ENCODE measurements at places on chromosomes 12 and 14.

DNA sequence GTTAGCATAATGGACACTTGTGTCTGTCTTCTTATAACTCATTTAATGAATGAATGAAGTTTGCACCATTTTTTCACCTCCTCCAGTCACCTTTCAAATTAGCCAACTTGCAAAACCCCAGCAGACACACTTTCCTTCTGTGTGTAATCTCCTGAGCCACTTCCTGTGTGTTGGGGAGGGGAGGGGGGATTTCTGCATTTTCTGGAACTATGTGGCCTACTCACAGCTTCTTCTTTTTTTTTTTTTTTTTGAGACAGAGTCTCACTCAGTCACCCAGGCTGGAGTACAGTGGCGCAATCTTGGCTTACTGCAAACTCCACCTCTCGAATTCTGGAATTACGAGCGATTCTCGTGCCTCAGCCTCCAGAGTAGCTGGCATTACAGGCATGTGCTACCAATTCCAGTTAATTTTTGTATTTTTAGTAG is 4.1 kb upstream of the SERPINA1 start:
- DNase-seq, result no peak

DNA sequence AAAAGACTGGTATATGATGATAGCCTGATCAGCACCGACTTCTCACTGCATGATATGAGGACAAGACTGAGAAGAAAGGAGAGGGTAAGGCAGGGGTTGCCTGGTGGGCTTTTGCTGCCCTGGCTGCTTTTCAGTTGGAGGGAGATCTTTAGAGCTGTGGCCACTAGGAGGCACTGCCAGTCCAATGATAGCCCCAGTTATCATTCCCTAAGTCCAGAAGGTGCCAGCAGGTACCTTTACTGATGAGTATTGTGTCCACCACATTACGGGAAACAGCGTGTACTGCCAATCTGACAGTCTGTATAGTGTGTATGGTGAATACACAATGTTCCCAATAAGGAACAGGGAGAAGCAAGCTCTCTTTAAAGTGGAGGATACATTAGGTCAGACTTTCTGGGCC is 55.8 kb upstream of the CCDC175 start:
- no peak for DNase-seq

GRCh38 chr12:15863372-15863771 is 18.8 kb upstream of the STRAP start:
- DNase-seq, result no peak

DNA sequence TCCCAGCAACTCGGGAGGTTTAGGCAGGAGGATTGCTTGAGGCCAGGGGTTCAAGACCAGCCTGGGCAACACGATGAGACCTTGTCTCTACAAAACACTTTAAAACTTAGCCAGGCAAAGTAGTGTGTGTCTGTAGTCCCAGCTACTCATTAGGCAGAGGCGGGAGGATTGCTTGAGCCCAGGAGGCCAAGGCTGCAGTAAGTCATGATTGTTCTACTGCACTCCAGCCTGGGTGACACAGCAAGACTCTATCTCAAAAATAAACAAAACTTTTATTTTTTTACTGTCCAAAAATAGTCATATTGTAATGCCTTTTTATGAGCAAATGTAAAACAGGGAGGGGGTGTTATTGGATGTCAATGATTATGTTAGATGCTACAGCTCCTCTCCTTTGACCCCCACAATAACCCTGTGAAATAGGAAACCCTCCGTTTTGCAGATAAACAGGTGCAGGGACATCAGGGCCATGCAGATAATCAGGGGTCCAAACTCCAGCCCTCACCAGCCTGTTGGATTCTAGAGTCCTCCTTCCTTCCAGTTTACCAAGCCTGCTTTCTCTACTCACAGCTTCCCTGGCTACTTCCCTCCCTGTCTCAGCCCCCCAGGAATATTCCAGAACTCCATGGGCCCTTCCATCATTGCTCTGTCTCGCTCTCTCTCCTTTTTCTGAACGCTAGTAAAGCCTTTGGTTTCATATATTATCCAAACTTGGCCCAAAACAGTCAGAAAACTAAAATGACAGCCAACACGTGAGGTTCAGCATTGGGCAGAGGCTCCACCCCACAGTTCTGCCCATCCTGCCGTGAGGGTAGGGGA is 5.9 kb upstream of the FBLN5 start:
- DNase-seq, result no peak

- DNase-seq, result no peak
Measured at GRCh38 chr12:68199127-68199526, 26.5 kb downstream of the IL26 start.

DNA sequence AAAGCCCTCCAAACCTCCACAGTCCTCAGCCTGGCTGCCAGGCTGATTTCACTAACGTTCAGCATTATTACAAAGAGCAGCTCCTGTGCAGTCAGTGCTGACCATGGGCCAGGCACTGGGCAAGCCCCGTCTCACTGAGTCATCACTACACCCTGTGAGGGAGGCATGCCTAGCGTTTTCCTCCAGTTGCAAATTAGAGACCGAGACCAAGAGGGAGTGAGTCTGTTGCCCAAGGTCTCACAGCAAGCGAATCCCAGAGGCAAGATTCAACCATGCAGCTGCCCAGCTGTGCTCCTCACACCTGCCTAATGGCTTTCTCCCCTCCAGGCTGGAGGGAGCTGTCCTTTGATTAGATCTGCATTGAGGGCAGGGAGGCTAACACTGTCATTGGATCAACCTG is 229.3 kb upstream of the LHX5 start:
- DNase-seq, result no peak

GRCh38 chr14:59224341-59224740 is 35.9 kb downstream of the DAAM1 start:
- DNase-seq, result no peak

- no peak for DNase-seq
Measured at GRCh38 chr12:101229841-101230241, 19.8 kb upstream of the SLC5A8 start.

All from stimulated activated CD4-positive, alpha-beta T cell treated with anti-CD3 and anti-CD28 coated beads, Interleukin-1b, Interleukin-23, amount 100 ng/mL, for 1 hour (primary cell).